Effector CD4-positive, alpha-beta T cell (primary cell): ENCODE measurements at places on chromosomes 16 and 17.
A peak's percentile ranks its signal among the peaks of the same experiment; 100 is the strongest.

GRCh38 chr17:7932949-7933348 is 943 bp downstream of the CNTROB start:
- no peak for DNase-seq

GRCh38 chr16:86955136-86955855 is 361.9 kb downstream of the C16orf95 start:
- no peak for DNase-seq

DNA sequence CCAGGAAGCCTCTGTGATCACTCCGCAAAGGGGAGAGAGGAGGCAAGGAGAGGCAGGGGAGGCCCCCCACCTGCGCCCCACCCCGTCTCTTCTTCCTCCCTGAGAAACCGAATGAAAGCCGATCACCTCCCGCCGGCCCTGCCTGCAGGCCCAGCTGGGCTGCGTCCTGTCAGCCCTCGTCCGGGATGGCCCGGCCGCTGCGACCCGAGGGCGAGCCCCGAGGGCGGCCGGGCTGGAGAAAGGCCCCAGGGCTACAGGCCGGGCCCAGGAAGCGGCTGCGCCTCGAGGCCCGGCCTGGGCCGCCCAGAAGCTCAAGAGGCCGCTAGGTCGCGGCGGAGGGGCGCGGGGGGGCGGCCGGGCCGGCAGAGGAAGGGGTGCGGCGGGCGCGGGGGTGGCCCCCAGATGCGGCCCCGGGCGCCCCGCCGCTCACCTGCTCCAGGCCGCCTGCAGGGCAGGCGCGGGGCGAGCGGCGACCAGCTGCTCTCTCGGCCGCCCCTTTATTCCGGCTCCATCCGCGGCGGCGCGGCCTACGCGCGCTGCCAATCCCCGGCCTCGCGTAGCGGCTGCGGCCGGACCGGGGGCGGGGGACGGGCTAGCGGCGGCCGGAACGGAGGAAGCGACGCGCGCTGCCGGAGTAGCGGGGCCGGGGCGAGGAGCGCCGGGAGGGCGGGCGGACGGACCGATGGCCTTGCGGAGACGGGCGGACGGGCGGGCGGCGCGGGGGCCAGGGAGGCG is at the start of gene ZNF319:
TSS of gene ZNF319 (minus strand) at position 702 of the 735 bp plus-strand sequence. CDS start 2,407 bp downstream, outside the sequence.
- DNase-seq, result peak; percentile 17

DNA sequence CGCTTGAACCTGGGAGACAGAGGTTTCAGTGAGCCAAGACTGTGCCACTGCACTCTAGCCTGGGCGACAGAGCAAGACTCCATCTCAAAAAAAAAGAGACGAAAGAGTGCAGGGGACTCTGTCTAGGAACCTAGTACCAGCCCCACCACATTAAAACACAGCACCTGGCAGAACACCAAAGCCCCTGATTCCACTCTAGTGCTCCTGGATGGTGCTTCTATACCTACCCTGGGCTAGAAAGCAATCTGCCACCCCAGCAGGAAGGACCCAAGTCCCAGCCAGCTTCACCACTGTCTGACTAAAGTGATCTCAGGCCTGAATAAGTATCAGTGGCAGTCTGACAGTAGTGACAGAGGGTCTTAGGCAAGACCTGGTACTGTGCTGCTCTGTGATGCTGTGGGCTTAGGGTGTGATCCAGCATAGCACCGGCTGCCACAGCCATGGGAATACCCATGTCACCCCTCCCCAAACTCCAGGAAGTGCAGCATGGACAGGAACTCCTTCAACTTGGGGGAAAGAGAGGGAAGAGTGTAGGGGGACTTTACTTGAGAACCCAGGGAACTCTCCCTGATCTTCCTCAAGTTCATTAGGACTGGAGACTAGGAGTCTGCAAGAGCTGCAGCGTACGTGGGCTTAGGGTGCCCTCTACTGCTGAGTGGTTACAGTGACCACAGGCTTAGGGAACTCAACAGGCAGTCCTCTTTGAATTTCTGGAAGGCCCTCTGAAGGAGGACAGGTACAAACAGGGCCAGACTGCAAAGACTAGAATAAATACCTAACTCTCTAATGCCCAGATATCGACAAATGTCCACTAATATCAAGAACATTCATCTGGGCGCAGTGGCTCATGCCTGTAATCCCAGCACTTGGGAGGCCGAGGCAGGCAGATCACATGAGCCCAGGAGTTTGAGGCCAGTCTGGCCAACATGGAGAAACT is 30.0 kb upstream of the RNF43 start:
- peak; percentile 22 for DNase-seq

GRCh38 chr17:57954397-57955182 is 622 bp downstream of the CUEDC1 start:
- DNase-seq, result no peak

- no peak for DNase-seq
Measured at GRCh38 chr17:55314061-55314783, 49.5 kb downstream of the HLF start.

- DNase-seq, result no peak
Measured at GRCh38 chr17:27558842-27559505, 72.0 kb upstream of the LGALS9 start.

DNA sequence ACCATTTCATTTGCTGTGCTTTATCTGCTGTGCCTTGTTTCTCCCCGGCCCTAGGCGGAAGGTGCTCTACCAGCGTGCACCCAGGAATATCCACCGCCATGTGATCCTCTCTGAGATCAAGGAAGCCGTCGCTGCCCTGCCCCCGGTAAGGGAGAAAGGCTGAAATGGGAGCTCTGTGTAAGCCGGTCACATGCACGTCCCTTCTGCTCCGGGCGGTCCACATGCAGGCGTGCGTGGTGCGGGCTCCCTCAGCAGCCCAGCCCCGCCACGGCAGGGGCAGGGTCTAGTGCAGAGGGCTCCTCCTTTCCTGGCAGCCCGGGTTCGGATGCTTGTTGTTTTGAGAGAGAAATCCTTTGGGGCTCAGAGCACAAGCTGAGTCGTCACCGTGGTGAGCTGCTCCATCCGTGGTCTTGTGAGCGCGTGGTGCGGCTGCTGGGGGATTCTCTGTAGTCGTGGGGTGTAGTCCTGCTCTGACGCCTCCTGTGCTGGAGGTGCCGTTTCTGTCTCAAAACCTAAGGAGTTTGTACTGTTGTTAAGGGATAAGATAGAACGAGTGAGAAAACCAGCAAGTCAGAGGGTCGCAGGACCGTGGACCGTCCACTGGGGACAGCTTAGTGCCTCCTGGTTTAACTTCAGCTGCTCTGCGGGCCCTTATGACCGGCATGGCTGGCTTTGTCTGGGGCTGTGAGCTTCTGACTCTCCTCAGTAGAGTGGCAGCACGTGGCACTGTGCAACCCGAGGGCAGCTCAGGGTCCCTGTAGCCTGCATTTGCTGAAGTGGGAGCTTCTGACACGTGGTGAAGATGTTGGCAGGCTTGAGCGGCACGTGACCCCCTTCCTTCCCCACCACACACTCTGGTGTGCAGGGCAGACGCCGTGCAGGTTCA is 12.3 kb upstream of the MC1R start:
- DNase-seq, result no peak

DNA sequence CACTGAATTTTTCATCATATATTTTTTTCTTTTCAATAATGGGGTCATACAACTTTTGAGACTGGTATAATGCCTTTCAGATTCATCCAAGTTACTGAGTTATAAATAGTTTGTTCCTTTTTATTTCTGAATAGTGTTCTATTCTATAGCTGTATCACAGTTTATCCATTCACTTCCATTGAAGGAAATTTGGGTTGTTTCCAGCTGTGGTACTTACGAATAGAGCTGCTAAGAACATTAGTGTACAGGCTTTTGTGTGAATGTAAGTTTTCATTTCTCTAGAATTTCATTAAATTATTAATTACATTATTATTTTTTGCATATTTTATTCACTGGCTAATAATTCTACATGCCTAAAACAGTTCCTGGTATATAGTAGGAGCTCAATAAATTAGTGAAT is 52.9 kb downstream of the SNTB2 start:
- DNase-seq, result no peak

GRCh38 chr17:67312265-67312664 is 54.1 kb downstream of the PSMD12 start:
- DNase-seq, result no peak

GRCh38 chr16:50425044-50425443 is 56.3 kb upstream of the BRD7 start:
- DNase-seq, result no peak

- no peak for DNase-seq
Measured at GRCh38 chr17:28725166-28725659, 820 bp downstream of the TLCD1 start.

GRCh38 chr16:49085686-49086085 is 196.0 kb downstream of the CBLN1 start:
- no peak for DNase-seq

DNA sequence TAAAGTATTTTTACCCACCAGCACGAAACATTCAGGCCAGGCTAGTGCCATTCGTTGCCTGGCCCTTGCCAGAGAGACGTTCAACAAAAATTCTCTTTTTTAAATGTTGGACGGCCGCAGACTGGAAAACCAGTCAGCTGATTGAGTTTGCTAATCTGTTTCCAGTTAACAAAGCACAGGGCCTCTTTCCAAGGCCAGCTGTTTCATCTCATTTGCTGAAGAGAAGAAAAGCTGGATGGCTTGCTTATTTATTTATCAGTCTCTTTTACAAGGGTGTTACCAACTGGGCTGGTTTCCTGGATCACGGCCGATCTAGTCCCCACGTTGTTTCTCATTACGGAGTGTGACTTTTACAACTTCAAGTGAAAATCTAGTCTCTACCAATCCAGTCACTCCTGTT is 418.7 kb upstream of the DYNLRB2 start:
- DNase-seq, result no peak

DNA sequence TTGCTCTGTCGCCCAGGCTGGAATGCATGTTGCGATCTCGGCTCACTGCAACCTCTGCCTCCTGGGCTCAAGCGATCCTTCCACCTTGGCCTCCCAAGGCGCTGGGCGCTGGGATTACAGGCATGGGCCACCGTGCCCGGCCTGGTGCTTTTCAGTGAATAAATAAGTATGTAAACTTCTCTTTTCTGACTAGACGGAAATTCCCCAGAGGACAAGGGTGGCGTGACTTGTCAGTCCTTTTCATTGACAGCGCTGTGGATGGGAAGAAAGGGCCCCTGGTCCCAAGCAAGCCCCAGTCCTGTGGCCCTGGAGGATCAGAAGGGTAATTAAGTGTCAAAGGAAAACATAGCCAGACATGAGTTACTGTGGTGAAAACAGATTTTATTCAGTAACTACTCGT is 9.6 kb upstream of the SPN start:
- DNase-seq, result no peak

DNA sequence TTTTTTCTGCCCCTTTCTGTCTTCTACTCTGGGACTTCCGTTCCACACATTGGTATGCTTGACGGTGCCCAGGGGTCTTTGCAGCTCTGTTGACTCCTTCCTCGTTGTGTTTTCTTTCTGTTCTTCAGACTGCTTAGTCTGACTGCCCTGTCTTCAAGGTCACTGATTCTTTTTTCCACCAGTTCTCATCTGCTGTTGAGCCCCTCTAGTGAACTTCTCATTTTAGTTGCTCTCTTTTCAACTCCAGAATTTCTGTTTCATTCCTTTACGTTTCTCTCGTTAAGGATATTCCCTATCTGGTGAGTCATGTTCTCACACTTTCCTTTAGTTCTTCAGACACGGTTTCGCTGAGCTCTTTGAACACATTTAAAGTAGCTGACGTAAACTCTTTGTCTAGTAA is 13.8 kb downstream of the GAA start:
- no peak for DNase-seq

DNA sequence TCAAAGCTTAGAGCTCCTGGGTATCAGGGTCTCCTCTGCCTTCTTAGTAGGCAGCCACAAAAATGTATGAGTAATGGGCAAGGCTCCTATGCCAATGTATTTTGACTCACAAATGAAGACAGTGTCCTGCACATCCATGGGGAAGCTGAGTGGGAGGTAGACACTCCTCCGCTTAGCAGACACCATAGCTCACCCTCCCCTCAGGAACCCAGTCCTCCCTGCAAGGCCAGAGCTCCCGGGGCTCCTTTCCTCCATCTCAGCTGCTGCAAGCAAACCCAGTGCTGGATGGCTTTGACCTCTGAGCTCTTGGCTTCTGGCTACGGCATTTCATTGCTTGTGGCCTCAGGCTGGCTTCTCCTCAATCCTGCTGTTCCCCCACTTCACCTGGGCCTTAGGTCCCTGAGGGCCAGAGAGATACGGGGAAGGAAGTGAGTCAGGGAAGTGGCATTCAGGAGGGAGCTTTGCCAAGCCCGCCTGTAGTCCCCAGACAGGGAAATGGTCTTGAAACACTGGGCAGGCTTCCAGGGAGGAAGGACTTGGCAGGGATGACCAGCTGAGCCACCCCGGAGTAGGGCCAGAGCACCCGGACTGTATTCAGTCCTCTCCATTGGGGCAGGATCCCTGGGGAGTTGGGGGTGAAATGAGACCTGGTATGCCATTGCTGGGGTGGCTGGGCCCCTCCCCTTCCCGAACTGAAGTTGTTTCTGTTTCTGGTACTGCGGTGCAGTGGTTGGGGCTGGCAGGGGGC is 4.5 kb downstream of the ABCC3 start:
- no peak for DNase-seq

DNA sequence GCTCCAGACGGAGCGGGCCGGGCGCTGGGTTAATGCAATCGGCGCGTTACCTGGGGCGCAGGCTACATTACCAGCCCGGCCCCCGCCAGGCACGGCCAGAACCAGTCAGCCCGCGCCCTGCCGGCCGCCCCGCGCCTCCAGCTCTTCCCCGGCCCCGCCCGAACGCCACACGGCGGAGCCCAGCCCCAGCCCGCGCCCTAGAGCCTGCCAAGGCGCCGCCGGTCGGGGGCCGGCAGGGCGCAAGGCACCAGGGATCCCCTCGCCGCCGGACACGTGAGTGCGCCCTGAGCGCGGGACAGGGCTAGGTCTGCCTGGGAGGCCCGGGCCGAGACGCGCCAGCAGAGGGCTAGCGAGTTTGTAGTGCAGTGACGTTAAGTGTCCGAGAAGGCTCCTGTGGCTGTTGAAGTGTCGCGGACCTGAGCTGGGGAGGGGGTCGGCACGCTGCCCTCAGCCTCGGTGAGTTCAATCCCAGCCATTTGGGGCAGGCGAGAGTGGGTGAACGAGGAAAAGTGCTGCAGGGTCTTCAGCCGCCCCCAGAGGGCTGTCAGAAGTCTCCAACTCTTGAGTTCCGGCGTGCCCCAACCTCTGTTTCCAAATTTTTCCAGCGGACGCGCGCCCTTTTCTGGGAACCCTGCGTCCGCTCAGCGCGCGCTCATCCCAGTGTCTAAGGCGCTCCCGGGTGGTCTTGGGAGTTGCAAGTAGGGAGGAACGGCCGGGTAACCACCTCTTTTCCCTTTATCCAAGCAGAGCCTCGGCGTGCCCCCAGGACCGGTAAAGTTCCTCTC is at the start of gene SLC6A2:
TSS of gene SLC6A2 (plus strand) at position 92 of the 785 bp plus-strand sequence. CDS start 707 bp downstream, outside the sequence.
- no peak for DNase-seq

DNA sequence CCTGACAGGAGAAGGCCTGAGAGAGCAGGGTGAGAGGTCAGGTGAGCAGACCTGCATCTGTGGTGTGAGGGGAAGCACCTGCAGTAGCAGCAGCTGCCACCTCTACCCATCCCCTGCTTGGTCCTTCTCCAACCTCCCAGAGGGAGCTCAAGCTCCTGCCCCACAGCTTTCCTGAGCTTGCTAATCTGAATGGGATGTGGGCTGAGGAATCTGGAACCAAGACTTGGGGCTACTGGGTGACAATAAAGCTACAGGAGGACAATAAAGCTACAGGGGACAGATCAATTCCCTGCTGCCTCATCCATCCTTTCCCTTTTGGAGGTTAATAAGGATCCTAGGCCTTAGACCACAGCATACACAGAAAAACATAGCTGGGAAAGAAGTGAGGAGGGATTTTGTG is 4.9 kb upstream of the TBX4 start:
- DNase-seq, result no peak

- no peak for DNase-seq
Measured at GRCh38 chr16:2795395-2796143, 2.7 kb upstream of the PRSS41 start.
